Calu3 (cell line): ENCODE measurements at places on chromosomes 3 and 15. TPM values are rescaled to one million over a fixed set of nuclear protein-coding genes. Genes with fewer than 3 reads are reported as not detected.

DNA sequence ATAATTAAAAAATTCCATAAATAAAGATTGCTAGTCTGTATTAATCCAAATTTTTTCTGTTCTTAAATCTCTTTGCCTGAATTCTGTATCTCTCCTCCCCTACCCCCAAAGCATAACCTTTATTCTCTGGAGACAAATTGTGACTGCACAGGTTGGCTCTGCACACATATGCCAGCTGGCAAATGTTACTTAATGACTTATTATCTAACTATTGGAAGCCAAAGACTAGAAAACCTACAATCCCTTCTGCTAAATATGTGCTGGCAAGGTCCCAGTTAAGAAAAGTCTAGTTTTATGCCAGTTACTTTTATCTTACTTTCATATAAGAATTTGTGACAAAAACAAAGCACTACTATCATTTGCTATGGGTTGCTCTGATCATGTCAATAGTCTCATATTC lies 569.3 kb downstream of the MECOM start:
- no peaks in the 10 kb centered on the region for H3K4me1 ChIP-seq
- H3K4me3 ChIP-seq: no peak overlapping the region
- H3K27me3 ChIP-seq: no peaks in the 10 kb centered on the region

- no peaks in the 10 kb centered on the region for H3K36me3 ChIP-seq
- H3K27ac ChIP-seq: no peak overlapping the region
- no peak overlapping the region for H3K4me3 ChIP-seq
- DNase-seq: no peak
- H3K27me3 ChIP-seq: no peaks in the 10 kb centered on the region
- H3K4me1 ChIP-seq: no peaks in the 10 kb centered on the region
Observed at GRCh38 chr3:165716592-165716991, 120.6 kb downstream of the BCHE start.

DNA sequence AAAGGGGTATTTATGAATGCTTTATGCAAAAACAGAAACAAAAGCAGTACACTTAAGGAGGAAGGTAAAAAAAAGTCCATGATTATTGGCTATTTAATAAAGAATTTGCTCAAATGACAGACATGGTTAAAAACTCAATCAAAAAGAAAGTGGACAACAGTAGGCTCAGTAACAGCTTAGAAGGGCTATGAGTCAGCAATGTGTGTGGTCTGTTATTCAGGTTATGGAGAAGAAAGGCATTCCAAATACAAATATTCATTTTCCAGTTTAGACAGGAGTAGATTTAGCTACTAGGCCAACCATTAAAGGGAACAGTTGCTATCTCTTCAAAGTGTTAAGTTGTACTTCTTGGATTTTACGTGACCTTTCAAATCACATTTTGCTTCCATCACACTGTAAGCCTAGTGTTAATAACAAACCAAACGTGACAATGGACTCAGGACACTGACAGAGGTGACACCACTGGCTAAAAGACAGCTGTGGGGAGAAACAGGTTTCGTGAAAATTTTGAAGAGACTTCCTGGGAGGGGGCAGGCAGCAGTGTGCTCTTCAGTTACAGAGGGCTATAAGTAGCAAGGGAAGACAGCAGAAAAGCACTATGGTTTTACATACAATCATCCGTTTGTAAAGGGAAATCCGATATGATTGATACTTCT lies 41.7 kb upstream of the MYO5C start:
- no peak overlapping the region for H3K4me3 ChIP-seq
- H3K4me1 ChIP-seq: peaks cover 23% of the 10 kb centered on the region
- H3K36me3 ChIP-seq: no peaks in the 10 kb centered on the region
- no peak for DNase-seq
- peak overlapping the region; percentile 37 for H3K27ac ChIP-seq

DNA sequence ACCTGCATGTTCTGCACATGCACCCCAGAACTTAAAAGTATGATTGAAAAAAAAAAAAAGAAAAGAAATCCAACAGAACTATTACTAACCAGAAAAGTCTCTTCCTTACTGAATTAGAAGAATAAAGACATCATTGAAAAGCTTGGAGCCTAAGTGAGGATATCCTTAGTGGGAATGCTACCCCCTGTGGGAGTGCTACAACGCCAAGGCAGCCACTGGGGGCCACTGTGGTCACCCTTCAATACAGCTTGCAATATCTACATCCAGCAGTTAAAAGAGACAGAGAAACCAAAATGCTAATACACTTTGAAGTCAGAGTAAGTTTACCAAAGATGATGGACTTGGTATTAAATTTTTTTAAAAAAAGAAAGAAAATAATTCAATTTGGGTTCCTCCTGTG lies 292.0 kb downstream of the PLCL2 start:
- H3K4me1 ChIP-seq: no peaks in the 10 kb centered on the region
- H3K36me3 ChIP-seq: no peaks in the 10 kb centered on the region
- no peaks in the 10 kb centered on the region for H3K27me3 ChIP-seq
- no peak for DNase-seq
- no peak overlapping the region for H3K4me3 ChIP-seq
- H3K27ac ChIP-seq: no peak overlapping the region

The GOLGA6L7 gene
- total RNA-seq: not detected in 2 replicates

The WDR93 gene
- total RNA-seq: not detected in 2 replicates

DNA sequence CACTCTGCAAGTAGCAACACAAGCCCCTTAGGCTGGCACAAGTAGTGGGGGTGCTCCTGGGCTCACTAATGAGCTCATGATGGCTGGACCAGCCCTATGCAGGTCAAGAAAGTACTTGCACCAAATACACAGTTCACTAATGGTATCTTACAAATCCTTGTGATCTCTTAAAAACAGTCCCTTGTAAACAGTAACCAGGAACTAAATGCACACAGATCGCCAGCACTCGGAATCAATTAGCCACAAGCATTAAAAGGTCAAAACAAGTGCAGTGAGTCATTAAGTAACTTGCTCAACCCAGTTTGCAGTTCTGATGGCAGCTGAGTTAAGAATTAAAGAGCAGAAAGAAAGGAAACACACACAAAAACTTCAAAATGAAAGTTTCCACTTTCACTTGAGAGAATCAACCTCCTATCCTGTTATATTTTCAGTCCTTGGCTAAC lies 43.2 kb downstream of the ARHGEF3 start:
- no peaks in the 10 kb centered on the region for H3K27me3 ChIP-seq
- H3K27ac ChIP-seq: peak overlapping the region; percentile 77
- DNase-seq: peak; percentile 60
- H3K36me3 ChIP-seq: no peaks in the 10 kb centered on the region

DNA sequence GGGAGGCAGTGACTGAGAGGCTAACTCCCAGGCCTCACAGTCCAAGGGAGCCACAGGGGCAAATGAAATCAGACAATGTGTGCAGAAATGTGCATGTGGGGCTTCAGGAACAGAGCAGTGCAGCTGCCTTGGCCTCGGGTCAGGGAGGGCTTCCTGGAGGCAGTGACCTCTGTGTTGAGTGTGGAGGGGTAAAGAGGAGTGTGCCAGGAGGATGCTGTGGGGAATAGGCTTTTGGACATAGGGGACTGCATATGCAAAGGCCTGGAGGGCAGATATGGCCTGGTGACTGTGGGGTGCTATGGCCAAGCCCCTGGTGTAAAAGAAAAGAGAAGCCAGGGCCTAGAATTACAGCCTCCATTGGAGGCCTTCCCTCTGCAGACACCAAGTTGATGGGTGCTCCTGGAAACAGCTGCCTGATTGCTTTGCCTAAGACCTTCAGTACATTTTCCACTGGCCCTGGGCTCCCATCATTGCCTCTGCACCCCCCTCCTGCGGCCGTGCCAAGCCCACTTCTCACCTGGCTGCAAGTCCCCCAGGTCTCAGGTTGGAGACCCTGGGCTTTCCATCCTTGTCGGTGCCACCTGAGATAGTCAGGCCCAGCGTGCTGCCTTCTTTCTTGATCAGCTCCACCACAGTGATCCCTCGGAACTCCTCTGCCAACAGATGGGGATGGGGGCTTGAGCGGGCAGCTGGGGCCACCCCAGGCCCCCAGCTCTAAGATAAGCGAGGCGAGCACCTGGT lies 15.1 kb downstream of the GRIP2 start:
- no peak overlapping the region for H3K4me3 ChIP-seq
- DNase-seq: no peak
- H3K4me1 ChIP-seq: no peaks in the 10 kb centered on the region
- no peaks in the 10 kb centered on the region for H3K36me3 ChIP-seq
- no peak overlapping the region for H3K27ac ChIP-seq

DNA sequence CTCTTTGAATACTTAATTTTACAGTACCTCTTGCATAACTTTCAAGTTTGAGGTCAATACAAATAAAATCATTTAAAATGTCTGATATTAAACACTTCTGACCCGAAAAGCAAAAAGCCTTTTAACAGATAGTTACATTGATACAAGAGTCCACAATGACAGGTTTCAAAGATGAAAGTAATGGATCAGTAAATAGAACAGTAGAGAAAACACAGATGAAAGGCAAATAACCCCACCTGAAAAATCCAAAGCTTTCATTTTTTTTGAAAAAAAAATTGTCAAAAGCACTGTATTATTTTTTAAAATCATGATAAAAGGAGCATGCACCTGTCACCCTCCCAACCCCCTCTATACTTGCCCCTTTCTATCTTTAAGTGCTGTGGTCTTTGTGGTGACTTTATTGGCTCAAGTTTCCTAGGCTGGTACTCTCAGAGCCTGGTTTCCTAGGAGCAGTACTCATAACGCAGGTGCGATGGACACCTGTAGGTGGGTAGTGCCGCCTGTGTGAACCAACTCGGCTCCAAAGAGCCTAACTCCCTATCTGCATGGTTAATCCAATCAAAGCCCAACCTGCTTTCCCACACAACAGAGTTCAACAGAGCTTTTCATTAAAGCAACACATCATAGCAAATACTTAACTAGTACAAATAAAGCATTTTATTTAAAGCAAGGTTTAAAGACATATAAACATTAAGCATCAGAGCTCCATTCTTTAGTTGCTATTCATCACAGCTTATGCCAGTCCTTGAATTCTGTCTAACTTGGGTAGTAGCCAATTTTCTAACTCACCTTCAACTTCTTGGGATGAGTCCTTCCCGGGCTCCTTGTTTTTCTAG lies 32.2 kb downstream of the LIPC start:
- no peak for DNase-seq
- peak overlapping the region; percentile 5 for H3K4me3 ChIP-seq
- H3K4me1 ChIP-seq: peaks cover 78% of the 10 kb centered on the region
- peaks cover 30% of the 10 kb centered on the region for H3K36me3 ChIP-seq
- no peaks in the 10 kb centered on the region for H3K27me3 ChIP-seq

The GABRB3 gene
- total RNA-seq: not detected in 2 replicates

- peaks cover 33% of the 10 kb centered on the region for H3K4me1 ChIP-seq
- H3K36me3 ChIP-seq: no peaks in the 10 kb centered on the region
- no peaks in the 10 kb centered on the region for H3K27me3 ChIP-seq
- no peak overlapping the region for H3K4me3 ChIP-seq
- DNase-seq: no peak
Observed at GRCh38 chr3:156303001-156303707, 182.8 kb downstream of the KCNAB1 start.

DNA sequence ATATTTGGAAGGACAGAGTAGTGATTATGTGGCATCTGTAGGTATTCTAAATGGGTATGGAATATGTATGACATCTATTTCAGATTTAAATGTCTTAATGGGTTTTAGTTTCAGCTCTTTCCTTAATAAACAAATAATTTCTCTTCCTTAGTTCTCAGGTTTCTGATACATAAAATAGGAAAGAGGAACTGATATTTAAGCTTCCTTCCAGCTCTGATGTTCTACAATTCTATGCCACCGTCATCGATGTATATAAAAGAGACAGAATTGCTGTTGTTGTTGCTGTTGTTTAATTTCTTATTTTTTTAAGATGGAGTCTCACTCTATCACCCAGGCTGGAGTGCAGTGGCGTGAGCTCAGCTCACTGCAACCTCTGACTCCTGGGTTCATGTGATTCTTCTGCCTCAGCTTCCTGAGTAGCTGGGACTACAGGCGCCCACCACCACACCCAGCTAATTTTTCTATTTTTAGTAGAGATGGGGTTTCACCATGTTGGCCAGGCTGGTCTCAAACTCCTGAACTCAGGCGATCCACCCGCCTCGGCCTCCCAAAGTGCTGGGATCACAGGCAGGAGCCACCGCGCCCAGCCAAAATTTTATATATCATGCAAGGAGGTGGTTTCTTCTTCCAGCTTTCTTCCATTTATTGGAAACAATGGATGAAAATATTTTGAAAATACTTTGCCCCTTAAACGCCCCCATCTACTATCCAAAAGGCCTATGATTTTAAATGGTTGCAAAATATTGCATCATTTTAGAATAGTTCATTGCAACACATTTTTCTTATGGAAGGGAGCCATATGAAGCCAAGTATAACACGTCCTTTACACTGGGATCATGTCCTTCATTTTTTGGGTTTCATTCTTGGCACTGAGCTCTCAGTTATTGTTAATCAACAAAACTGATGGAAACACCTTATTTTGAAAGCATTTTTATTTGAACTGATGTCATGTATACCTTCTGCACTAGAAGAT lies 13.9 kb upstream of the C15orf61 start:
- H3K27me3 ChIP-seq: no peaks in the 10 kb centered on the region
- H3K27ac ChIP-seq: no peak overlapping the region
- H3K36me3 ChIP-seq: no peaks in the 10 kb centered on the region
- no peak for DNase-seq
- no peaks in the 10 kb centered on the region for H3K4me1 ChIP-seq

DNA sequence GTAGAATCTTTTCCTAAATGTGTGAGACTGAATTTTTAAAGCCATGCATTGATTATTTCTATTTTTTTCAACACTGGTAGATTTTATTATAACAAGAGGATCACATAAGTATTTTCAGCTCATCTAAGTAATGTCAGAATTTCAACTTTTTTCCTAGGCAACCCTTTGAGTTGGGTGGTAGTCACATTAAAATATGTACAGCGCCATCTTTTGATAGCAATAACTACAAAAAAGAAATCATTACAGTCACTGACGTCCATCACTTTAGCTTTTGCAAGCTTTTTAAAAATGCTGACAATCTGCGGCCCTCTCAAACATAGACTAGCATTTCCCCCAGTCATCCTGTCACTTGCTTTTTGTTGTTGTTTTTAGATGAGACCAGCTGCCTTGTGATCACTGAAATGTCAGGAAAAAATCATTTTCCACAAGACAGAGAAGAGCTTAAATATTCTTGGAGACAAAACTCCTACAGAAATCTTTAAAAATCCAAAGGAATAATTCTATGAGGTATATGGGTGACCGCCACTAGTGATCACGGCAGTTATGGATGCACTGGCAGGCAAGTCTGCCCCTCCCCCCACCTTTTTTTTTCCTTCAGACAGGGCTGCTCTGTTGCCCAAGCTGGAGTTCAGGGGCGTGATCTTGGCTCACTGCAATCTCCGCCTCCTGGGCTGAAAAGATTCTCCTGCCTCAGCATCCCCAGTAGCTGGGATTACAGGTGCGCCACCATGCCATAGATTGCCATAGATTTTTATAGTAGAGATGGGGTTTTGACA lies 384.0 kb upstream of the KCNMB2 start:
- H3K27me3 ChIP-seq: no peaks in the 10 kb centered on the region
- H3K36me3 ChIP-seq: no peaks in the 10 kb centered on the region
- no peak overlapping the region for H3K27ac ChIP-seq
- no peak for DNase-seq
- no peaks in the 10 kb centered on the region for H3K4me1 ChIP-seq
- no peak overlapping the region for H3K4me3 ChIP-seq
